ENCODE measurements at places on chromosomes 7 and 10.
A peak's percentile ranks its signal among the peaks of the same experiment; 100 is the strongest.

DNA sequence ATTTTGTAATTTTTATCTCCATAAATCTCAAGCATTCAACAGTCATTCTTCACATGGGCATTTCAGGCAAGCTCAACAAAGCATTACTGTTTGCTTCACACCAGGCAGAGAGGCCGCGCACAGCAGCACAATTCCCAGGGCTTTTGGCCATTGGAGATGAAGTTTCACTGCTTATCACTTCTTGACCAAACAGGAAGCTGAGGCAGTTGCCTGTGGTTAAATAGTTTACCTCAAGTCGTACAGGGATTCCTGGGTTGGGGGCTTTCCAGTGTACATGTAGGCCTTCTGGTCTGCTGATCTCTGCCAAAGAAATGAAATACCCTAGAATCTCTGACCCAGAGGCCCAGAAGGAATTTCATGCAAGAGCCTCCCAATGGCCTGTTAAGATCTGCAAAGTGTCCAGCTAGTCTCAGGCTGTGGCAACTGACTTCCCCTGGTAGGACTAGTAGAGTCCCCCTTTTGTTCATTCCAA, 11.2 kb upstream of the PRDX3 start:
- peak; percentile 22 for DNase-seq

DNA sequence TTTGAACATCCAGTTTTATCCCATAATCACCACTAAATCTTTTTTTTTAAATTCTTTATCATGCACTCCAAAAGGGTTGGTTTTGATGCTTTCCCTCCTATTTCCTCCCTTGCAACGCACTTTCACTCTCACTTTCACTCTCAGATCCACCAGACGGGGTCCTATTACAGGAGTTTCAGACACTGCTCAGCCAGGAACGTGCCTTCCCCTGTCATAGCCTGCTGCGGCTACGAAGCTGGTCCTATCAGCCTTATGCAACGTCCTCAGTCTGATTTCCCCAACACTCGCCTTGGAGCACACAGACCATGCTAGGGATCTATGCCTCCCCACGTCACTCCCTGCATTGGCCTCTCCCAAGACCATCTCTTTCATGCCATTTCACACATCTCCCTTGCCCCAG, 23.4 kb downstream of the ZPBP start:
- DNase-seq: peak; percentile 68

DNA sequence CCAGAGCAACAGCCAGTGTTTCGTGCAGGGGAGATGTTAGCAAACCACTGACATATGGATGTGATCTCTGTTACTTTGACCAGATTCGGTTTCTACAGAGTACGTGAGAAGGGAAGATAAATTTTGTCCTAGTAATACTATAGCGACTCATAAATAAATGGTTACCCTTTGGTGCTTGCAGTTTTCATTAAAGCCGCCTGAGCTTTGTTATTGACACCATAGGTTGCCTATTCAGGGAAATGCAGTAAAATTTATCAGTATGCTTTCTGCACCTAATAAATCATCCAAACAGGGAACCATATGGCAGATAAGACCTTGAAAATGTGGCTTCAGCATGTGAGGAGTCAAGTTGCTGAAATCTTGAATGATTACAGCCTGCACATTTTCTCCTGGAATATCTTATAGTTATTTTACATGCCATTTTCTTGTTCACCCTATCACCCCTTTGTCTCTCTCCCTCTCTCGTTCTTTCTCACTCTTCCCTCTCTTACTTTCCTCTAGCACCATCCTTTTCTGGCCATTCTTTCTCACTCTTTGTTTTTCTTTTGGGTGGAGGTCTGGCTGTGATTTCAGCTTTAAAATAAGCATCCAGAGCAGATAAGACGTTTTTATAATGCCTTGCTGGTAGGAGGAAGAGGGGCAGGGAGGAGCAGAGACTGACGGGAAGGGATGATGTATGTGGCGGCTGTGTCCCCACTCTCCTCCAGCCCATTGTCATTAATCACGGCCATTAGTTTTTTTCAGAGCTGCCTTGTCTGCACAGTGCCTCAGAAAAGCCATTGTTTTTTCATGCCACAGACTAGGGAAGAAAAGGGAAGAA, 182.5 kb downstream of the LRMDA start:
- DNase-seq: no peak

GRCh38 chr10:31341552-31341951, 22.5 kb downstream of the ZEB1 start:
- no peak for DNase-seq

- no peak for DNase-seq
Observed at GRCh38 chr7:27835376-27835775, 95.4 kb downstream of the TAX1BP1 start.

Measured in sigmoid colon (tissue), 7 donors.